T-helper 2 cell (primary cell): ENCODE measurements at places on chromosomes 6 and 20.
A peak's percentile ranks its signal among the peaks of the same experiment; 100 is the strongest.

- DNase-seq: no peak
These were observed 9.1 kb downstream of the FILIP1 start for GRCh38 chr6:75484535-75484934.

- no peak for DNase-seq
These were observed 17.6 kb downstream of the IL22RA2 start for GRCh38 chr6:137155830-137156229.

DNA sequence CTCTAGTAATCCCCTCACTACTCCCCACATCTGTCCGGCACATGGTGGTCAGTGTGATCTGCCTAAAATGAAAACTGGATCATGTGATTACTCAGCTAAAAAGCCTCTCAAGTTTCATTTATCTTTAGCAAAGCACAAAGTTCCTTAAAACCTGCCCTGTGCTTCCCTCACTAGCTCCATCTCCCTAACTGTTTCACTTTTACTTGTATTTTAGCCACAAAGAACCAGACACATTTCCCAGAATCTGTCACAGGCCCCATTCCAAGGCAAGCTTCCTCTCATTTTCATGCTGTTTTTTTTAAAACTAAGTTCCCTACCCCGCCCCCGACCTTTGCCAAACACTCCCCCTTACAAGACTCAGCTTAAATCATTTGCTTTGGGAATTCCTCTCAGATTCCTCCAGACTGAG is 8.9 kb upstream of the IGF2R start:
- DNase-seq: no peak

DNA sequence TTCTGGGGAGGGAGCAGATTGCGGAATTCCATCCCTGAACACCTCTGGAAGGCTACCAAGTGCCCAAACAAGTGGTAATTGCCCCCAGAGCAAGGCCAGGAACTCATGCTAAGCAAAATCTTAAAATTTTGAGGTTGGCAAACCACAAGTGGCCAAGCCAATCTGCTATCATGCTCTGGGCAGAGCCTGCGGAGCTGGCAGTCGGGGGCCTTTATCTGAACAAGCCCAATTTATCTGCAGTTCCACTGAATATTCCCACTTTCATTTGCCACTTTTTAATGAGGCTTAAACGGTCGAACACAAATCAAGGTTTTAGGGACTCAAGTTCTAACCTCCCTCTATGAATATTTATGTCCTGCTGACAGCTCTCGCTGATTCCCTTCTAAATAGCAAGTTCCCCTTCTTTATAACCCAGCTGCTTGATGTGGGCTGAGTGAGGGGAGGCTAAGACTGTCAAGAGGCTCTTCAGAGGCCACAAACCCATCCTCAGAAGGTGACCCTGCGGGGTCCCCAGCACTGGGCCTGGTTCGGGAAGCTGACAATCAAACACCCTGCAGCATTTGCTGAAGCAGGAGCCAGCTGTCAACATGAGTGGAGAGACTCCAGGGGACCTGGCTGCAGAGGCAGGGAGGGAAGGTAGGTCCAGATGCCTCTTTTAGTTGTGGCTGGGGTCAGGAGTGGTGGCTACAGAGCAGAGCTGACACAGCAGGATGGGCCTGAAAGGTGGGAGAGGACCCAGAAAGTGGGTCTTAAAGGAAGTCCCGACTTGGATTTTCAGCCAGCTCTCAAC is 11.9 kb downstream of the CCDC167 start:
- DNase-seq: no peak

DNA sequence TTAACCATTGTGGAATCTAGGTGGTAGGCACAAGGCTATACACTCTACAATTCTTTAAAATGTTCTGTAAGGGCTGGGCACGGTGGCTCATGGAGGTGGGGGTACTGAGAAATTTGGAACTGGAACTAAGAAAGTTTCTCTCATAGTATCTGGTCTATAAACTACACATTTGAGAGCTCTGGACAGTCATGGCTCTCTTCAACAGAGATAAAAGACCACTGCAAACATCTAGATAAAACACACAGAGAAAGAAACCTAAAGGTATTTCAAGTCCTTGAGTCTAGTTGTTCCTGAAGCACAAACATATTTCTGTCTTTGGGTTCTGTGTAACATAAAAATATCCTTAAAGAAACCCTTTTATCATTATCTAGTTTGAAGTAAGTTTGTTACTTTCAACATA is 35.2 kb downstream of the ILRUN start:
- no peak for DNase-seq

DNA sequence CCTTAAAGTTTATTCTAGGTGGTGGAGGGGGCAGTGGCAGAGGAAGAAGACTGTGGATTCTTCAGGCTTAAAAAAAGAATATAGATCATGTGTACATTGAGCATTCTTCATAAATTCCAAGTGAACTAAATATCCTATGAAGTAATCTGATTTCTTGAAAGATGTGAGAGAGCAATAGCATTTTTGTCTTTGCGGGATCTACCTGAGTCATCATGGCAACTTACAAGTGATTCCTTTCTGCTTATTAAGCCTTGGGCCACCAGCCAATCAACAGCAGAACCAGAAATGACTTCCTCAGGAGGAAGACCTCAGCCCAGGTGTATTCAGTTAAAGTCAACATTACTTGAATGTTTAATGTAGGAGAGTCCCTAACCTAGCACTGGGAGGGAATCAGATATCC is 756.9 kb downstream of the TFAP2A start:
- DNase-seq: no peak

DNA sequence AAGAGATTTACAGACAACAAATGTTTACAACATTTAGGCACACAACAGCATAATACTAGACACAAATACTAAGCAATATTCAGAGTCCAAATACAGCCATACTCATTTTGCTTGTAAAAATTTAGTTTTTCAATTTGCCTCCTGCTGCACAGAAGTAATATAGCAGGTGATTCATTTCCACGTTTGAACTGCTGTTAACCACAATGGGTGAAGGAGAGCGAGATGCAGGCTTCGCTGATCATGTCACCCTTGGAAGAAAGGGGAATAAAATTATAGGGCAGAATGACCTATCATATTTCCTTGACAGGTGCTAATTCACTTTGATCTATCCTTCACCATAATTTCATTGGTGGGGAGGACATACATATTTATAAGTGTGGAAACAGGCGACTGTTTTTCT is 643.8 kb upstream of the AGPAT4 start:
- no peak for DNase-seq

- no peak for DNase-seq
These were observed 165.4 kb downstream of the OGFRL1 start for GRCh38 chr6:71454056-71454455.

DNA sequence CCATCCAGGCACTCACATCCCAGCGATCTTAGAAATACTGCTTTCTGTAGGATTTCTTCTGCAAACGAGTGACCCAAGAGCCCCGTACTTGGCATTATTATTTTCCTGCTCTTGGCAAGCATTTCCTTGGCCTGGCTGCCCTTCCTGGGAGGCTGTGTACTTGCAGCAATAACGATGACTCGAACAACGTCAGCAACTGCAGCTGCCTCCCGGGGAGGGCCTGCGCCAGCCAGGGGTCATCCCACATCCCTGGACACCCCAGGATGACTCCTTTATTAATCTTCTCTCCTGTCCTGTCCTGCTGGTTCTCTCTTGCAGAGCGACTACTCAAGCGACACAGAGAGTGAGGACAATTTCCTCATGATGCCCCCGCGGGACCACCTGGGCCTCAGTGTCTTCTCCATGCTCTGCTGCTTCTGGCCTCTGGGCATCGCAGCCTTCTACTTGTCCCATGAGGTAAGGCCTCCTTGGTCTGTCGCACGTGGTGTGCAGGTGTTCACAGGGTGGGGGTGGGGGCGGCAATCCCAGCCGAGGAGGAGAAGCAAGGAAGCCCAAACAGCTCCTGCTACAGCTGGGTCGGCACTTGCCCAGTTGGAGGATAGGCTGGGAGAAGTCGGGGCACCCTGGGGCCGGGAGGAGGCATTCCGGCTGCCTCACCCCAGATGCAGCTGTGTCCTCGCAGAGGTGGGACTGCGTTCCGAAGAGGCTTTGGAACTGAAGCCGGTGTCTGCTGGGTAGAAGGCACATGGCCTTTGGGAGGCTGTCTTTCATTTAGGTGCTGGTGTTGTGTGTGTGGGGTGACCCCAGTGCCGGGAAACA is 115.3 kb downstream of the SYNDIG1 start:
- DNase-seq: no peak

- no peak for DNase-seq
These were observed 10.3 kb downstream of the MTHFD1L start for GRCh38 chr6:150875841-150876240.

GRCh38 chr20:3315136-3315535 is 76.1 kb upstream of the SLC4A11 start:
- no peak for DNase-seq

GRCh38 chr6:18676548-18676947 is 289.4 kb downstream of the RNF144B start:
- DNase-seq: no peak

DNA sequence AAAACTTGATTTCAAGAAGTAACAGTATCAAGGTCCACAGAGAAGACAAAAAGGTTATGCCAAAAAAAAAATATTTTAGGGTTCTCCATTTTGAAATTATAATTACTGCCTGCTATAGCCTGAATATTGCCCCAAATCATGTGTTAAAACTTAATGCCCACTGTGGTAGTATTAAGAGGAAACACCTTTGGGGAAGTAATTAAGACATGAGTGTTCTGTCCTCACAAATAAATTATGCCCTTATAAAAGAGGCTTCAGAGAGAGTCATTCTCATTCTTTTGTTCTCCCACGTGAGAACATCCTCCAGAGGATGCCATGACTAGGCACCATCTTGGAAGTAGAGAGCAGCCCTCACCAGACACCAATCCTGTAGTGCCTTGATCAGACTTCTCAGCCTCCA is 66.2 kb downstream of the GMDS start:
- no peak for DNase-seq

DNA sequence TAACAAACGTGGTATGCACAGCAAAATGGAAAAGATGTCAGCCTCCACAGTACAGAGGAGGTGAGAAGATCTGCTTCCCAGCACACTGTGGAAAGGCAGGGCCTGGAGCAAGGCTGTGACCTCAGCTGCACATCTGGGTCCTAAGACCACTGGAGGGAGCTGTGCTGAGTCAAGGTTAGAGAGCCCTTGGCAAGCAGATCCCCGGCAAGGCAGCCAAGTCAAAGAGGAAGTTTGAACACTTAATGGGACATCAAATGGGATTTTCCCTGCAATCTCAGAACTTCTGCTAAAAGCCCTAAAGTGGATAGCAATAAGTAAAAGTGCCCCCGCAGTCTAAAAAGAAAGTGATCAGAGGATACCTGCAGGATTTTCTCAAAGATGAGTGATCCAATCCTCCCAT is 39.5 kb downstream of the UNC5CL start:
- DNase-seq: peak; percentile 5

GRCh38 chr6:85824329-85824728 is 181.6 kb upstream of the SYNCRIP start:
- DNase-seq: no peak

DNA sequence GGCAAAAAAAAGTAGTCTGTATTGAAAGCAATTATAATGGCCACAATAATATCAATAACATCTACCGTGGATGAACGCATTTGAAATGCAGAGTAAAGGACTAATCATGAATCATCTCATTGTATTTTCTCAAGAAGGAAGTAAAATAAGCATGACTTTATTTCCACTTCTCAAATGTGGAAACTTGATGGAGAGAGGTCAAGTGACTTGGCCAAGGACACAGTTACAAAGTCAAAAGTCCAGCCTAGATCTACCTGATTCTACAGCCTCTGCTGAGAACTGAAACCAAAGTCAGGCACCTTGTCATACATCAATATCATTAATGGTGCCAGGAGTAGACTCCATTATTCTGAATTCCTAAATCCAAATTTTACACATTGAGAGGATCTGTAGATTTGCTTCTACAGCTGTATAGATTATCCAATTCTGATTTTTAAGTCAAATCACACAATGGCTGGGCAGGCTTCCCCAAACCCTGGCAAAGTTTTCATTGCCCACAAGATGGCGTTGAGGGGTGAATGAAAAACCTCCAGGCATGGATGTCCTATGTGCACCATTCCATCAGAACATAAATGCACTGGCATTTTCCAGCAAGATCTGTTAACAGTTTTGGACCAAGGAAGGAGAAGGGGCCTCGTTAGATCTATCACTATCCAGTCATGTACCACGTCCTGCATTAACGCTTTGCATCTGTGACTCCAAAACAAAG is 423.1 kb downstream of the MAFB start:
- no peak for DNase-seq

DNA sequence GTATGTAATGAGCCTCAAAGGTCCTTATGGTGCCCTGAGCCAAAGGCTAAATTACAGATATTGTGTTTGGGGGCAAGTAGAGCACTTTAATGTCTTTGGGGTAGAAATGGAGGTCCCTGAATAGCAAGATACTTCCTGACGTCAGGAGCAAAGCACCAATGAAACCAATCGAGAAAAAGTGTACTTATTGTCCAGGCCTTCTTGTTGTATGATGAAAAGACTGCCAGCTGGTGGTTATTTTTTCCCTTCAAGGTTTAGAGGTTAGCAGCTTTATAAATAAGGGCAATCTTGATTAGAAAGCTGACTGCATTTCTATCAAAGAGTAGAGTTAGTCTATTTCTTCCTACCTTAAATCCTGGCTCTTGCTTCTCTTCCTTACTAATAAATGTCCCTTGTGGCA is 76.1 kb upstream of the HSF2 start:
- no peak for DNase-seq

- DNase-seq: no peak
These were observed 65.5 kb upstream of the SPACA1 start for GRCh38 chr6:87982134-87982533.

- DNase-seq: peak; percentile 56
These were observed 48.4 kb downstream of the CEP43 start for GRCh38 chr6:167047554-167047953.

GRCh38 chr6:1757131-1757530 is 147.4 kb downstream of the FOXC1 start:
- no peak for DNase-seq

DNA sequence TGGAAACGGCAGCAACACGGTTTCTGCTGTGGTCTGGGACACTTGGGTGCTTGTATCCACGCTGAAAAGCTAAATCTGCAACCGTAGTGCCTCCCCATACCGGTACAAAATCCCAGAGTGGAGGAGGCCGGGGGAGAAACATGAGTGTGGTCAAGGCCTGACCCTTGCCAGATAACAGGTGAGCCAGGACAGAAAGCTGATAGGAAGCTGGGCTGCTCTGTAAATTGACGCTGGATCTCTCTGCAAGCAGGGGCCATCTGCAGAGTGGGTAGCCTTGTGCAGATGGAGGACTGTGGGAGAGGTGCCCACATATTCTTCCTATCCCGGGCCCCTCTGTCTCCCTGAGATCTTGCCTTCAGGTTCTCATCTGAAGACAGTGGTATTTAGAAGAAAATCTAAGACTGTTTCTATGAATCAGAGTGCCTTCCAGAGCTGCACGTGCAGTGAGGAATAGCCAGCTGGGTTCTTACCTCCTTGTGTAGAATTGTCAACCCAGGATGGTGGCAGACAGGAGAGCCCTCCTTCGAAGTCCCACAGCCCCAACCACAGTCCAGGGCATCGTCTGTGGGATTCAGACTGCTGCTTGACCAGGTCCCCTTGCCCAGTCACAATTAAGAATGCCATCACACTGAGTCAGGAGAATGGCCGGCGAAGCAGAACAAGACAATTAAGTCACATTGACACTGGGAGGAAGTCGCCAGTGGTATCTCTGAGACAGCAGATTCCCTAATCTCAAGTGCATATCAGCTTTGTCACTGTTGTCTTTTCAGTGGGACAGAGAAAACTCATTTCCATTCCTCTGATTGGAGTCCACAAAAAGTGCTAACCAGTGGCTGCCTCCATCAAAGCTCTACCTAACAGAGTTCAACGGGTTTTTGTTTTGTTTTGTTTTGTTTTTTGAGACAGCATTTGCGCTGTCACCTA is 100.0 kb upstream of the RIPOR2 start:
- peak; percentile 84 for DNase-seq

- peak; percentile 67 for DNase-seq
These were observed 2.5 kb downstream of the IP6K3 start for GRCh38 chr6:33744001-33744848.

GRCh38 chr20:49308875-49309274 is 31.0 kb upstream of the ZNFX1 start:
- no peak for DNase-seq
